ENCODE measurements at places on chromosomes 1 and 21. TPM values are rescaled to one million over a fixed set of nuclear protein-coding genes. Genes with fewer than 3 reads are reported as not detected.

- DNase-seq, result no peak
Observed at GRCh38 chr1:231052777-231053176, 12.7 kb upstream of the FAM89A start.

Gene RHOC
- polyA plus RNA-seq, result 20.1 TPM

Gene UBXN10
- 0.37 TPM for polyA plus RNA-seq

Gene BLACAT1
- polyA plus RNA-seq, result not detected

DNA sequence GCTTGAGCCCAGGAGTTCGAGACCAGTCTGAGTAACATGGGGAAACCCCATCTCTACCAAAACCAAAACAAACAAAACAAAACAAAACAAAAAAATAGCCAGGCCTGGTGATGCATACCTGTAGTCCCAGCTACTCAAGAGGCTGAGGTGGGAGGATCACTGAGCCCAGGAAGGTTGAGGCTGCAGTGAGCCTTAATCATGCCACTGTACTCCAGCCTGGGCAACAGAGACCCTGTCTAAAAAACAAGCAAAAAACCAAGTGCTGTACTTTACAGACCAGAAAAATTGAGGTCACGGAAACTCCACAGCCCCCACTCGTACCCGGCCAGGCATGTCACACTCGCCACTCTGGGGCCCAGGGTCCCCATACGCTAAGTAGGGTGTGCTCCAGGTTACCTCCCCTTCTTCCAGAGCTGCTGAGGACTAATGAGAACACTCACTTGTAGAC is 22.9 kb downstream of the ATP2B4 start:
- DNase-seq, result no peak

DNA sequence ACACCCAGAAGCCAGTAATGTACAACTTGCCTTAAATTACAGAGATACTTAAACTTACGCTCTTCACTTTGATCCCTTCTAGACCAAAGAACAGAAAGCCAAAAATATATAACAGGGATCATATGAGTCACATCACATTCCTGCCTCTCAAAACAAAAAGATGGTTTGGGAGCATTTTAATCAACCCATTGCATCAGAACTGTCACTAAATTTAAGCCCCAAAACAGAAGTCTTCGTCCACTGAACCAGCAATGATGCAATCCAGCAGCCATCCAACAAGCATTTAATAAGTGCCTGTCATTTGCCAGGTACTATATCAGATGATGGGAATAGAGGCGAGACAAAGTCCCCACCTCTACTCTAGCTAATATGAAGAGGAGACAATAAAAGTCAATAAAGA is 42.7 kb upstream of the GLIS1 start:
- no peak for DNase-seq

- DNase-seq, result no peak
Observed at GRCh38 chr1:192984080-192984479, 75.1 kb downstream of the UCHL5 start.

Gene KIF26B
- not detected for polyA plus RNA-seq

Gene TDRD10
- not detected for polyA plus RNA-seq

Gene AMPD1
- polyA plus RNA-seq, result not detected

- DNase-seq, result no peak
Observed at GRCh38 chr1:31767225-31767624, 3.1 kb upstream of the ADGRB2 start.

DNA sequence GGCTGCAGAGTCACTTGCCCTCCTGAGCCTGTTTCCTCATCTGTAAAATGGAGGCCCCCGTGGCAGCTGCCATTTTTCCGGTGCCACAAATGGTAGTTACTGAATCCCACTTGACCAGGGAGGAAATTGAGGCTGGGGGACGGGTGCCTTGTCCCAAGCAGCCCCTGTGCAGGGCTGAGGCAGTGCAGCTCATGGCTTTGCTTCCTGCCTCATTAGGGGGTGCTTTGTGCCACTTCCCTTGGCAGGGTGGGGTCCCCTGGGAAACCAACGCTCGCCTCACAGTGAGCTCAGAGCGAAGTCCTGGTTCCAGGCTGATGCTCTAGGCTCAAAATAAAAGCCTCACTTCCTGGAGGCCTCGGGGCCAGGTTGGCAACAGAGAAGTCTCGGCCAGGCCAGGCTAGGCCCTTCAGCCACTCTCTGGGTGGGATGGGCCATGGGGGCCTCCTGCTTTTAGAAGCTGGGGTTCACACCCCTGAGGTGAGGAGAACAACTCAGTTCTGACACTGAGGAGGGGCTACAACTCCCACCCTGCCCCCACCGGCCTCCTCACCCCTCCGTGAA is 6.8 kb downstream of the LAPTM5 start:
- DNase-seq, result peak; percentile 60

DNA sequence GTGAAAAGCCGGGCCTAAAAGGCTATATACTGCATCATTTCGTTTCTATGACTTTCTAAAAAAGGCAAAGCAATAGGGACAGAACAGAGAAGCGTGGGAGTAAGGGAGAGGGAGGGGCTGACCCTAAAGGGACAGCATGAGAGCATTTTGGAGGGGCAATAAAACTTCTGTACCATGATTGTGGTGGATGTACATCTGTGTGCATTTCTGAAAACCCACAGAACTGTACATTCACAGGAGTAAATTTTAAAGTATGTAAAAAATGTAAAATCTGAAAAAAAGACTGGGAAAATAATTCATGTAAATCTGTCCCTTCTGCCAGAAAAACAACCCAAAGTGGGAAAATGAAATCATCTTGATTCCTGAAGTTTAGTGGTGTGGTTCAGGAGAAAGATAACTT is 235.4 kb downstream of the CENPF start:
- DNase-seq, result no peak

GRCh38 chr1:225595974-225596551 is 56.9 kb downstream of the ENAH start:
- DNase-seq, result no peak

- no peak for DNase-seq
Observed at GRCh38 chr1:99227056-99227897, 37.0 kb upstream of the PLPPR4 start.

GRCh38 chr21:33374450-33375096 is 28.6 kb upstream of the IFNGR2 start:
- peak; percentile 82 for DNase-seq

- DNase-seq, result no peak
Observed at GRCh38 chr1:217027403-217028080, 304.3 kb upstream of the ESRRG start.

- DNase-seq, result no peak
Observed at GRCh38 chr1:156213644-156213966, 798 bp downstream of the PMF1 start.

DNA sequence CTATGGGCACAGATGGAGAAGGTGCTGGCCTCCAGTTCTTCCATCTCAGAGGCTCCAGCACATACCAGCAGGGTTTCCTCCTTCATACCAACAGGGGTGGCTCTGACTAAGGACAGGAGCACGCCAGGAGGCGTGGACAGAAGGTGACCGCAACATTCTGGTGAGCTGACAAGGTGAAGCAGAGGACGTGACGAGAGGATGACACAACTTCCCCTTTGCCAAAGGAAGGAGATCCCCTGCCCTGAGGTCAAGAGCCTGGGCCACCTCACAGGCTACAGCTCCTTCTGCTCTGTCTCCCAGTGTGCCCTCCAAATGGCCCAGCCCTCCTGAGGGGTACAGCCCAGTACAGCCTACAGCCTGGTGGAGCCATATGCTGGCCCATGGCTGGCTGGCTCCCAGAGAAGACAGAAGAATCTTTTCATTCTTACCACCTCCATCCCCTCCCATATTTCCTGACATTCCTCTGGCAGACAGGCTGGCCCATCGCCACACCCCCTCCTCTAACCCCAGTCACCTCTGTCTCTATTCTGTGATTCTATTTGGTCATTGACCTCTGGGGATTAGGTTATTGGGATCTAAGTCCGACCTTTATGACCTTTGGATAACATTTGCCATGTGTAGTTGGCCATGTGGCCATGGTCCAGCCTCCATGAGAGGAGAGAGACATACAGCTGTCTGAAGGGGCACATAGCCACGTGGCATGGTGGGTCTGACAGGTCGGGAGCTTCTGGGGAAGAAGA is 5.1 kb upstream of the LAMB3 start:
- DNase-seq, result no peak

DNA sequence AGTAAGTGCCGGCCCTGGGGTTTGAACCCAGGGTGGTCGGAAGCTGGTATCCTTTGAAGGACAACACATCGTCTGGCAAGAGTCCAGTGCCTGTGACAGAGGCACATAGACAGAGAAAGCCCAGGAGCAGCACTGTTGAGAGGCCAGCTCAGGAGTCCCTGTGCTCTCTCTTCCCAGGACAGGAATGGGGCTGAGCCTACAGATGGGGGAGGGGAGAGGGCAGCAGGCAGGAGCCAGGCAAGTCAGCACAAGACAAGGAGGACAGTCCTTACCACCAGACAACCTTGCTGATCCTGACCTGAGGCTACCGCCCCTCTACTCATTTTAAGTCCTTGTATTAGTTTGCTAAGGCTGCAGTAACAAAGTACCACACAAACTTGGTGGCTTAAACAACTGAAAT is 27.7 kb upstream of the SYT6 start:
- DNase-seq, result no peak

Gene SIK1
- 0.06 TPM for polyA plus RNA-seq

GRCh38 chr1:27403065-27403726 is 10.8 kb downstream of the GPR3 start:
- DNase-seq, result no peak

DNA sequence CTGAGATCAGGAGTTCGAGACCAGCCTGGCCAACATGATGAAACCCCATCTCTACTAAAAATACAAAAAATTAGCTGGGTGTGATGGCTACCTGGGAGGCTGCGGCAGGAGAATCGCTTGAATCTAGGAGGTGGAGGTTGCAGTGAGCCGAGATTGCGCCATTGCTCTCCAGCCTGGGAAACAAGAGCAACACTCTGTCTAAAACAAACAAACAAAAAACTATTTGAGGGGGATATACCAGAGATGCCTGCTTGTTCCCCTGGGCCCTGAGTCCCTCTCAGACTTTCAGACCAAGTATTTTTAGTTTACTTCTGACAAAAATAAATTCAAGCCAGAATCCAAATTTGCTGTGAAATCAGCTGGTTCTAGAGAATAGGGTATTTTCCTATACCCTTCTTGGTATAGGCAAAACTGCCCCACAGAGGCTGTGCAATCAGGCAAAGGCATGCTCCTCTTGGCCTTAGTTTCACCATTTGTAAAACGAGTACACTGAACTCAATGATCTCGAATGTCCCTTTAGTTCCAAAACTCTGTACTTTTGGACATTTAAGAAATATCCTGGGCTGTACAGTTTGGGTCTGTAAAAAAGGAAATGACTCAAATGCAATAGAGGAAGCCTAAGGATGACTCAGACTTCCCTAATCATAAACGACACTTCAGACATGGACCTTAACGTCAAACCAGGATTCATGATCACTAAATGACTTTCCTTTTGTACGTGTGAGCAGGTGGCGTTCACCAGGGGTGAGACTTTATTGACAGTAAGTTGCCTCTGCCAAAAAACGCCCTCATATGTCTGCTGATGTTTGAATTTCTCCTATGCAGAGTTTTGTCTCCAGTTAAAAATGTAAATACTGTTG is 16.1 kb downstream of the ENSA start:
- peak; percentile 64 for DNase-seq

Gene PKLR
- not detected for polyA plus RNA-seq

DNA sequence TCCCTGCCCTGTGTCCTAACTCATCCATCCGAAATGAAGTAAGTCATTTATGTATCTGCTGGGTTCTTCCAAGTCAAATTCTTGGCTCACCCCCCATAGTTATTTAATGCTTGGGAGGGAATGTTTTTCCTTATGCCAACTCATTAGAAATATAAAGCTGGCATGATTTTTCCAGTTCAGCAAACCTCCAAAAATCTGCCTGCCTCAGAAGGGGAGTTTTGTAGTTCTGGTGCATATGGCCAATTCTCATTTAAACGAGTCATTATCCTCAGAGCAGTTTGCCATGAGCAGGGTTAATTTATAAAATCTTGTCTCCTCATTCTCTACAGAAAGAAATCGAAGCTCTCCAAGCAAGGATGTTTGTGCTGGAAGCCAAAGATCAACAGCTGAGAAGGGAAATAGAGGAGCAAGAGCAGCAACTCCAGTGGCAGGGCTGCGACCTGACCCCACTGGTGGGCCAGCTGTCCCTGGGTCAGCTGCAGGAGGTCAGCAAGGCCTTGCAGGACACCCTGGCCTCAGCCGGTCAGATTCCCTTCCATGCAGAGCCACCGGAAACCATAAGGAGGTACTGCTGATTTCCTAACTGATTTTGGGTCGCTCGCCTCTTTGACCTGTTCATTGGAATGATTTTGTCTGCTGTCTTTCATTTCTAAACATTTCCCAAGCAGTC is 144.1 kb downstream of the DISC1 start:
- no peak for DNase-seq

- no peak for DNase-seq
Observed at GRCh38 chr1:225366018-225366417, 61.8 kb downstream of the LBR start.

GRCh38 chr1:15355968-15356625 is 53.6 kb upstream of the EFHD2 start:
- no peak for DNase-seq

DNA sequence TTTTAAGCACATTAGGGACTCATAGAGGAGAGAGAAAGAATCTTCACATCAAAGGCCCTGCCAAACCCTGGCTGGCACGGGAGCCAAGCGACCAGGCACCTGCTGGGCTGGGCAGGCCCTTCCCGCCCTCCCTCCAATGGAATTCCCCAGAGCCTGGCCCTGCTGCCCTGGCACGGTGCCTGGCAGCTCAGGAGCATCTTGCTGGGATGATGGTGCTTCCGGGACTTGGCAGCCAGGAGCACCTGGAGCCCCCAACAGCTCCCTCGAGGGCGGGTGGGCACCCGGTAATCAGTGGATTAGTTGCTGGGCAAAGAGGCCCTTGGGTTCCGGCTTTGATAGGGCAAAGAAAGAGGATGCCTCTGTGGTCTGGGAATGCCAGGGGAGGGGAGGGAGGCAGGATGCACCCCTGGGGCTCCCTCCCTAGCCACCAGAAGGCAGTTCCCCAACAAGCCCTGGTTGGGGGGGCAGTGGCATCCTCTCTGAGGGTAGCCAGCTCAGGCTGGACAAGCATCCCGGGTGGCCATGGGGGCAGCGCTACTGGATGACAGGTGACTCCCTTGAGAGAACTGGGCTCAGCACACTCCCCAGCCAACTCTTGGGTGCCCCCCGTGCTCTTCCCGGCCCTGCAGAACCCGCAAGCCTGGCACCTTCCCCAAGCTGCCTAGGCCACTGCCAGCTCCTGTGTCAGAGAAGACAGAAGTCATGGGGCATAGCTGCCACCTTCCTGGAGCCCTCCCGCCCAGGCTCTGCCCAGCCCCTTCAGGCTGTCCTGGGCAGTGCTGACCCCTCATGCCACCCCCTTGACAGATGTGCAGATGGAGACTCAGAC is 26.4 kb downstream of the KRTAP10-1 start:
- DNase-seq, result no peak

GRCh38 chr1:158611916-158612315 is 6.8 kb downstream of the OR10Z1 start:
- no peak for DNase-seq

Gene FCRL2
- not detected for polyA plus RNA-seq

Gene CRABP2
- polyA plus RNA-seq, result not detected

Gene C1orf94
- polyA plus RNA-seq, result not detected

Gene ZNF684
- polyA plus RNA-seq, result 5.7 TPM

Gene OLIG1
- not detected for polyA plus RNA-seq

DNA sequence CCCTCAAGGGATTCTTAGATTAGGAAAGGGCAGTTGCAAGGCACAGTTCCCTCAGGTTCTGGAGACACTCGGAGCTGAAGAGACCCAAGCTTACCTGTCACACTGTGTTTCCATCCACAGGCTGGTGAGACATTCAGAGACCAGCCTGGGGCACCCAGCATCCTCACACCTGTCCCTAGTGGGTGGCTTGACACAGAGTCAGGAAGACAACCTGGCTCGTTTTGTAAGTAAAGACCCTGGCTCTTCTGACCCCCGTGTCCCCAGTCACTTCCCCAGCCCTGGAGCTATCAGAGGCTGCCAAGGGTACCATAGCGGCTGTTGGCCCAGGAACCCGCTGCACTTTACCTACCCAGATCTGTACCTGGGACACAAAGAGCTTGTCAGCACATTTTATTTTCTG is 409.8 kb downstream of the MATN1 start:
- DNase-seq, result no peak
